ENCODE measurements at places on chromosomes 13 and 19.
A peak's percentile ranks its signal among the peaks of the same experiment; 100 is the strongest.

- DNase-seq = peak; percentile 50
These were observed 21.3 kb downstream of the ZNF77 start for GRCh38 chr19:2923510-2923909.

DNA sequence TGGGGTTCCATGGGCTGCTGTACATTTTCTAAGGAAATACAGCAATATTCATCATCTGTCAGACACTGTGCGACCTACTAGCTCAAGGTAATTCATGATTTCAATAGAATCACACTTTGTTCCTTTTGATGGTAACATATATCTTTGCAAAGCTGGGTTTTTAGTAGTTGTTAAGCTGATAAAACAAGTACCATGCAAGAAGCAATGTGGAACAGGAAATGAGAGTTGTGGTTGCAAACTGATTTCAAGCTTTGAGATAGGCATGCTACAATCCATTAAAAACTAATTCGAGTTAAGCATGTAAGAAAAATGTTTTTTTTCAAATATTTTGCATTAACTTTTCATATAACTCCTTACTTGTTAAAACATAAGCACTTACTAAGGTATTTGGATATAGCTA lies 6.8 kb upstream of the MBNL2 start:
- DNase-seq = no peak

GRCh38 chr13:71056581-71056980 lies 810.4 kb downstream of the DACH1 start:
- no peak for DNase-seq

GRCh38 chr19:42512743-42513304 lies 15.5 kb downstream of the CEACAM1 start:
- no peak for DNase-seq

GRCh38 chr13:60066226-60066625 lies 97.5 kb downstream of the DIAPH3 start:
- DNase-seq = no peak

DNA sequence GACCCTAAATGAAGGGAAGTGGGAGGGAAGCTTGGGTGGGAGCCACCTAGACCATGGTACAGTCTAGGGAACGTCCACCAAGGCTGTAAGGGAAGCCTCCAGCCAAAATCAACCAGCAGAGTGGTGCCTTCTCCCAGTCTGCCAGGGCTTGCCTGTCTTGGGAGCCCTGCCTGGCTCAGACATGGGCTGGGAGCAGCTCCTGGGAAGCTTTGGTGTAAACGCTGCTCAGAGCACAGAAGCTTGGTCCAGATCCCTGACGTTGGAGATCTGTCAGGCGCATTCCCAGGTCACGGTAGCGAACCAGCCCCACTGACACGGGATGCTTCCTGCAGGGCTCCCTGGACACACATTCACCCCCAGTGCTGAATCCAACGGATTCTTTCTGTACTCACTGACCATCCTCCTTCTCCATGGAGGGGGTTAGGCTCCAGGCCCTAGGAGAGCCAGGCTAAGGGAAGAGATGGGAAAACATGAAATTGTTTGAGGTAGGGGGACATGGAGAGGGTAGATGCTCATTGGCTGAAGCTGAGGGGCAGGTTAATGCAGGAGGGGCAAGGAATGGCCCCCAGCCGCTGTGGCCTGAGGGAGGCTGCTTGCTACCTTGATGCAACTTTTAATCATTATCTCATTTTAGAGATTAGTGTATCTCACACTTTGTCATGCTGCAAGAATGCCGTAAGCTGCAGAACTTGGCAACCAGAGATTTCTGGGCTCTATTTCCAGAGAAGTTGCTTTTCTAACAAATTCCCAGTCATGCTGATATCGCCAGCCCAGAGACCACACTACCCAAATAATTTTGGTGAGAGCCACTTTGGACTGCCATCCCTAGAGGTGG lies 195.8 kb downstream of the UQCRFS1 start:
- no peak for DNase-seq

- peak; percentile 87 for DNase-seq
These were observed at the start of gene ZNF229 for GRCh38 chr19:44447916-44448674. TSS of gene ZNF229 (minus strand) at chr19:44448472. CDS start at chr19:44442847, 5,625 bp downstream.

DNA sequence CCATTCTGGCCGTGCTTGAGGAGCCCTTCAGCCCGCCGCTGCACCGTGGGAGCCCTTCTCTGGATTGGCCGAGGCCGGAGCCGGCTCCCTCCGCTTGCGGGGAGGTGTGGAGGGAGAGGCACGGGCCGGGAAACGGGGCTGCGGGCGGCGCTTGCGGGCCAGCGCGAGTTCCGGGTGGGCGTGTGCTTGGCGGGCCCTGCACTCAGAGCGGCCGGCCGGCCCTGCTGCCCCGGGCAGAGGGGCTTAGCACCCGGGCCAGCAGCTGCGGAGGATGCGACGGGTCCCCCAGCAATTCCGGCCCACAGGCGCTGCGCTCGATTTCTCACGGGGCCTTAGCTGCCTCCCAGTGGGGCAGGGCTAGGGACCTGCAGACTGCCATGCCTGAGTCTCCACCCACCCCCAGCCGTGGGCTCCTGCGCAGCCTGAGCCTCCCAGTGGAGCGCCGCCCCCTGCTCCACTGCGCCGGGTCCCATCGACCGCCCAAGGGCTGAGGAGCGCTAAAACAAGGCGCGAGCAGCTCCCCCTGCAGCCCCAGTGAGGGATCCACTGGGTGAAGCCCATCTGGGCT lies 76.5 kb downstream of the PCDH20 start:
- DNase-seq = no peak

DNA sequence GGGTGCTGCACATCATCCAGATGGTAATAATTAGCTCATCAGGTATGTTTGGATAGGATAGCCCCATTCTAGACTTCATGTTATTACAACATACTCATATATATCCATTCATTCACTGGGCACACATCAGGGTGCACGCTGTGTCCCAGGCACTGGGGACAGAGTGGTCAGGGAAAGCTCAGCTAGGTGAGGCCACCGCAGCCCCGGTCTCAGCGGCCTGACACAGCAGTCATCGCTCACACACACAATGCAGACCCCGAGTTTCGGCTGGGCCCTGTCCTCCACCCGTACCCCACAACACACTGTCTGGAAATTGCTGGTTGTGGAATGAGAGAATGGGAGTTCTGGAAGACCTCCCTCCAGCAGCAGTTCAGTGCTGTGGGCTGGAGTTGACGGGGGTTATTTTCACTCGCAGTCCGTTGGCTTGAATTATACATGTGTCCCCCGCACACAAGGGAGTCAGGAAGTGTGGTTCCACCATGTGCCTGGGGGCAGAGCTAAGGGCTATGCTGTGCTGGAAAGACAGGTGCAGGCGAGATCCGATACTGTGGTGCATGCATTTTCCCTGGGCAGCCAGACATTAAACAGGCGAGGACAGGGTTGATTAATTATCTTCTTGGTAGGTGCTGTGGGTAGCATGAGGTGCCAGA lies 257.6 kb downstream of the TEX29 start:
- no peak for DNase-seq

DNA sequence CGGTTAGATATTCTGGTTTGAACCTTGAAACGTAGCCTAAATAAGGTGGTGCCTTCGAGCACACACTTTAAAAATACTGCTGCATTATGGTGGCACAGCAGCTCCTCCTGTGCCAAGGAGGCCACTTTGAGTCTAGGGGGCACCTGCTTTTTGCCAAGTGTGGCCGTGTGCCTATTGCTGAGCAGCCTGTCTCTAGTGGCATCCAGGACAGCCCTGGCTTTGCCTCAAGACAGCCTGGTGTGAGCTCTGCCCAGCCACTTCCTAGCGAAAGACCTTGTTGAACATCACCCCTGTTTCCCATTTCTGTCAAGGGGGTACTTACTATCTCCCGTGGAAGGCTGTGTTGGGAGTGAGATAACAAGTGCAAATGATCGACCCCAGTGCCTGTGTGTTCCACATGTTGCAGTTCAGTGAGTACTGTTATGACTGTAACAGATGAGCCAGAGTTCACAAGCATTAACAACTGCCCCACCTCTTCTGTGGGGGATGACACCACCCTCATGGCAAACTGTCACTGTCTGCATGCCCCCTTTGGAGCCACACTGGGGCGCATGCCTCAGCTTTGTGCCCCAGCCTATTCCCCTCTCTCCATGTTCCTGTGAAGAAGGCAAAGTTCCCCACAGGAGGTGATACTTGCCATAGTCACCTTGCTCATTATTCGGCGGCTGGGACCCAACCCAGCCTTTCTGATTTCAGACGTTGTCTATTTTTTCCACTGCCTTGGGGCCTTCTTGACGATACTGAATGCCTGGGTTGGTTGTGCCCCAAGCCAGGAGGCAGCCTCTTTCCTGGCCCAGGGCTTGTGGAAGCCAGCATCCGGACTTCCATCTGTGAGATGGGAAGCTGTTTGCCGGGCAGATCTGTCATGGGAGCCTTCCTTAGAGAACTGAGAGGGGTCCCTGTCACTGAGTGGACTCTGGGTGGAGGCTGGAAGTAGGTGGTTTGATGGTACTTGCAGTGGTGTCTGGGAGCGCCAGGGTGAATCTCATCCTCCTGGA lies 5.4 kb downstream of the GATAD2A start:
- DNase-seq = no peak

DNA sequence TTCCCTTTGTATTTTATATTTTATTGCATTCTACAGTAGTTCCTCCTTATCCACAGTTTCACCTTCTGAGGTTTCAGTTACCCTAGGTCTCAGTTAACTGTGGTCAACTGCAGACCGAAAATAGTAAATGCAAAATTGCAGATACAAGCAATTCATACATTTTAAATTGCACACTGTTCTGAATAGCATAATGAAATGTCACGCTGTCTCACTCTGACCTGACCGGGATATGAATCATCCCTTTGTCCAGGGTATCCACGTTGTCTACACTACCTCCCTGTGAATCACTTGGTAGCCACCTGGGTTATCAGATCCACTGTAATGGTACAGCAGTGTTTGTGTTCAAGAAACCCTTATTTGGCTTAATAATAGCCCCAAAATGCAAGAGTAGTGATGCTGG lies 325.0 kb downstream of the DNAJC15 start:
- peak; percentile 52 for DNase-seq

- no peak for DNase-seq
These were observed 16.0 kb downstream of the KCTD15 start for GRCh38 chr19:33812388-33813330.

DNA sequence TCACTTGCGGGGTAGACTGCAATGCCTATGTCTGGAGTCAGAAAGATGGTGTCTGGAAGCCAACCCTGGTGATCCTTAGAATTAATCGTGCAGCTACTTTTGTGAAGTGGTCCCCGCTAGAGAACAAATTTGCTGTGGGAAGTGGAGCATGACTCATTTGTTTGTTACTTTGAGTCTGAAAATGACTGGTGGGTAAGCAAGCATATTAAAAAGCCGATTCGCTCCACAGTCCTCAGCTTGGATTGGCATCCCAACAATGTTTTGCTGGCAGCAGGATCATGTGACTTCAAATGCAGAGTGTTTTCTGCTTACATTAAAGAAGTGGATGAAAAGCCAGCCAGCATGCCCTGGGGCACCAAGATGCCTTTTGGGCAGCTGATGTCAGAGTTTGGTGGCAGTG lies 9.5 kb upstream of the ERVV-1 start:
- no peak for DNase-seq

DNA sequence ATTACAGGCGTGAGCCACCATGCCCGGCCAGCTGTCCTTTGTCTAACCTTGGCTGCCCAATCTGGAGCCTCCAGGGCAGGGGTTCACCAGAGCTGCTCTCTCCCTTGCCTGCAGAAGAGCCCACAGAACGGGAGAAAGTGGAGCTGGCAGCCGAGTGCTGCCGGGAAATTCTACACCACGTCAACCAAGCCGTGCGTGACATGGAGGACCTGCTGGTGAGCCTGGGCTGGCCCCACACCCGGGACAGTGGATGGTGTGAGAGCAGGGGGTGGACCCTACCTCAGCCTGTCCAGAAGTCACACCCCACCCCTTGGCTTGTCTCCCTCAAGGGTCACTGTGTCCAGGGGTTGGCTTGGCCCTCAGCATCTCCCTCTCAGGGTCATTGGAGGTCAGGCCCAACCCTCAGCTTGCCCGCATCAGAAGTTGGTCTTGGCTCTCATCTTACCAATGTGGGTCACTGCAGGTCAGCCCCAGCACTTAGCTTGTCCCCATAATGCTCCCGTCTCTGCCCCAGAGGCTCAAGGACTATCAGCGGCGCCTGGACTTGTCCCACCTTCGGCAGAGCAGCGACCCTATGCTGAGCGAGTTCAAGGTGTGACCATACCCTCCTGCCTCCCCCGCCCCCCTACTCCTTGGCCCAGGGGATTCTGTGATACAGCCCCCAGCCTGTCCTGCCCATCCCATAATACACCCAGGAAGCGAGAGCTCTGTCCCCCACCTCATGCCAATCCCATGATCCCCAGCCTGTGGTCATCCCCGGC lies 20.4 kb downstream of the ARHGEF1 start:
- no peak for DNase-seq

DNA sequence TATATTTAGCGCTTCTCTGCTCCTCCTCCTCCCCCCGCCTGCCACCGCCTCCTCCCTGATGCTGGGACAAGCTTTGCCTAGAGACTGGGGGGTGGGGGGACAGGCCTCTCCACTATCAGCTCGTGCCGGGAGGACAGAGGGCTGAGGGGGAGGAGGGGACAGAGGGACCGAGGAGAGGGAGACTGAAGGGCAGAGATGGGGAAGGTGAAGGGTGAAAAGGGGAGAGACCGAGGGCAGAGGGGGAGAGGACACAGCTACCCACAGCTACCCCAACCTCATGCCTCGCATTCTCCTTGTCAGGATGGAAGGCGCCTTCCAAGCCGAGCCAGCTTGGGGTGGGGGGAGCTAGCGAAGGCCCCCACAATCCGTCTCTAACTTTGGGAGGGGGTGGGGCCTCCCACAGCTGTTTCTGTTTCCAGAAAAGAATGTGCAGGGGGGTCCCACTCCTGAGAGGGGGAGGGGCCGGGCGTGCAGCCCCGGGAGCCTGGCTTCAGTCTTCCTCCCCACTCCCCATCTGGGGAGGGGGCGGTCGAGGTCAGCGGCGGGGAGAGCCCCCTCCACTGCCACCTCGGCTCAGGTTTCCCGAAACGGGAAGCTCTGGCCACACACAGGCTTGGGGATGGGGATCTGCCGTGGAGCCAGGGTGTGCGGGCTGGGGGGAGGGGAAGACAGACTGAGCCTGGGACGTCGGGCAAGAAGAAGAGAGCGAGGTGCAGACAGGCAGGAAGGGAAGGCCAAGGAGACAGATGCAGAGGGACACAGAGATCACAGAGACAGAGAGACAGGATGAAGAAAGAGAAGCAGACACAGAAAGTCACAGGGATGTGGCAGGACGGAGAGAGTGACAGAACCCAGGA lies 1.6 kb downstream of the DACT3 start:
- no peak for DNase-seq

DNA sequence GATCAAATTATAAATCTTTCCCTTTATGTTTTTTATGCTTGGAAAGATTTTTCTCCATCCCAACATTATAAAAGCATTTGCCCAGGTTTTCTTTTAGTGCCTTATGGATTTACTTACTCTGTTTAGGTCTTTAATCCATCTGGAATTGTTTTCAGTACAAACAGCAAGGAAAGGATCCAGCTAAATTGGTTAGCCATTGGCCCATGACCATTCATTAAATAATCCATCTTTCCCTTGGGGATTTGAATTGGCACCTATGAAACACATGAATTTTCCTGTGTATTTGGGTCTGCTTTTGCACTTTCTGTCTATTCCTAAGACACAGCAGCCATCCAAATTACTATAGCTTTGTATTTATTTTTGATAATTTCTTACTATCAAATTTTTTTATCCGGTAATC lies 28.8 kb upstream of the SHKBP1 start:
- no peak for DNase-seq
